Bronchial epithelial cell (primary cell): ENCODE measurements at places on chromosomes 11 and 22.

DNA sequence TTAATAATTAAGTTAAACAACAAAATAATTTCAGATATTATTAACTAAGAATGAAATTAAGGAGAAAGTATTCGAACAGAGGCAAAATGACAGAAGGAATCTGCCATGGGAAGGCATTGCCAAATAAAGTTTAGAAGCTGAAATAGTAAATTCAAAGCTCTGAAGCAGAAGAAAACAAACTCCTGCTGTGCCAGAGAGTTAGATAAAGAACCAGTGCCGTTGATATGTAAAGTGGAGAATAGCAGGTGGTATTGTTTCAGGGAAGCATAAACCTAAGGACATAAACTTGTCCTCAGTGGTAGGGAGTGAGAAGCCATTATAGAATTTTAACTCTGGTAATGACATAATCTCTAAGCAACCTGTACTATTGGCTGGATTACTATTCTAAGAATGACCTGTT, 2.7 kb upstream of the HBG2 start:
- no peak for DNase-seq

DNA sequence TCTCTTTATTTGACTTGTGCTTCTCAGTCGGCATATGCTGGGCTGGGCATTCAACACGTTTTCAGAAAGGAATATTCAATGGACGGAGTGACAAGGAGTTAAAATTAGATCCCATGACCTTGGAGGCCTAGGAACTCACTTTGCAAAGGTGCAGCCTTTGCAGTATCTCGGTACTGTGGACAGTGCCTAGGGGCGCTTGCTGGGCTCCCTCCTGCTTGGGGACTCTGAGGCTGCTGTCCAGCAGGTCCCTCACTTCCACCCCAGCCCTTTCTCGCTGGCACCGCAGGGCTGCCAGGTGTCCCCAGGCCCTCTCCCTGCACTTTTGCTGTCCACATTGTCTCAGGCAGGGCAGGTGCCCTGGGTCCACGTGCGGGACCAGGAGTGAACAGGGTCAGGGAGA, 255.5 kb upstream of the B3GAT1 start:
- DNase-seq: no peak

GRCh38 chr11:111793863-111794262, 27.7 kb upstream of the PPP2R1B start:
- peak; percentile 71 for DNase-seq

- no peak for DNase-seq
Observed at GRCh38 chr11:17388609-17389210, at the start of gene KCNJ11. KCNJ11 (minus strand) TSS chr11:17388659; CDS start chr11:17388091, 568 bp downstream.

- peak; percentile 73 for DNase-seq
Observed at GRCh38 chr11:33802194-33802950, 28.1 kb upstream of the FBXO3 start.

- DNase-seq: peak; percentile 10
Observed at GRCh38 chr11:36041988-36042611, 98.2 kb downstream of the LDLRAD3 start.

GRCh38 chr11:64762277-64762673, 2.5 kb upstream of the PYGM start:
- peak; percentile 61 for DNase-seq

GRCh38 chr11:117511483-117511930, 183.9 kb downstream of the CEP164 start:
- no peak for DNase-seq

DNA sequence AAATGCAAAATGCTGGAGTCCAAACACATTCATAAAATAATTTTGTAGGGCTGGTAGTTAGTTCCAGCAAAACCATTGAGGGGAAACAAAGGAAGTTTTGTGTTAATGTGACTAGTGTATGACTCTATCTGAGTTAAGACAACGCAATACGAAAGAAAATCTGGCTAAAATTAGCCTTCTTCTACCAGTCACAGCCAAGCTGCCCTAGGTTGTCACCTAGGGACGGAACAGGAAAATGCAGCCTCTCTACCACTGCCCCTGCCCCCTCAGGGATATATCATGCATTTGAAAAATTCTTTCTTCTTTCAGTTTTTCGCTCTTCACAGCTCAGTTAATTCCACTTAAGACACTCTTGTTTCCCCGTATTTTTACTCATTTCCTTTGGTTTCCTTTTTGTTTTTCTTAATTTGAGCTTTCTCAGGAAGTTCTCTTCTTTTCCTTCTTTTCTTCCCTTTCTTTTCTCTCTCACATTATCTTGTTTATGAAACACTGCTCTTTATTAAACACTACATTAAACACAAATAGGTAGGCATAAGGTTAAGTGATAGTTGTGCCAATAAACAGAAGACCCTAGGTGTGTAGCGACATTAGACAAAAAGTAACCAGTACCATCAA, 30.6 kb downstream of the KIRREL3 start:
- peak; percentile 14 for DNase-seq

- DNase-seq: no peak
Observed at GRCh38 chr11:130388607-130389205, 39.7 kb downstream of the ADAMTS8 start.

DNA sequence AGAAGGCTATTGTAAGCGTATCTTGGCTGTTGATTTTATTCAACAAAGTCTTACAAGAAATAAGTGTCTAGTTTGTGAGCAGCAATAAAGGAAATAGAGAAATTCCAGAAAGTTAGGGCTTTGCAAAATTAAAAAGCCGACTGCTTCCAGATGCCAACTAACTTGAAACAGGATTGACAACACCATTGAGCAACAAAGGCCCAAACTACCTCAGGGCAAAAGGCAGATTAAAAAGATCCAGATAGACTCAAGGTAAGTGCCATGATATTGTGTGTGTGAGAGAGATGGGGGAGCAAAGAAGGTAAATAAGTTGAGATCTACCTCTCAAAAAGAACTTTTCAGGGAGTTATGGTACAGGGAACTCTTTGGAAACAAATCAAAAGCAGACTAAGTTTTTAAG, 49.1 kb downstream of the PARVG start:
- no peak for DNase-seq

DNA sequence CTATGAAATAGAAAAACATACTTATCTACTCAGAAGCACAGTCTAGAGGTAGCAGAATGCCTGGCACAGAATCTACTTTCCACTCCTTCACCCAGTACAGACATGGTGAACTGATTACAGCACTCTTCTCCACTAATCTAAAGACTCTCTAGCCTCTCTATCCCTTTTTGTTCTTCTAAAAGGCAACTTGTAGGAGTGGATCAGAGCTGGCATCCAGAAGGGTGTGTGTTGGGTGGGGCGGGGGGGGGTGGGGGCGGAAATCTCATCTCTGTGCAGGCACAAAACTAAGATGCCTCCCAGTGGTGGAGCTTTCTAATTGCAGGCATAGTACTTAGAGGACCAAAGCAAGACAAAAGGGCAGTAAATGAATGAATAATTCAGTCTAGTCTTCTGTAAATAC, 11.5 kb upstream of the EMID1 start:
- DNase-seq: no peak

DNA sequence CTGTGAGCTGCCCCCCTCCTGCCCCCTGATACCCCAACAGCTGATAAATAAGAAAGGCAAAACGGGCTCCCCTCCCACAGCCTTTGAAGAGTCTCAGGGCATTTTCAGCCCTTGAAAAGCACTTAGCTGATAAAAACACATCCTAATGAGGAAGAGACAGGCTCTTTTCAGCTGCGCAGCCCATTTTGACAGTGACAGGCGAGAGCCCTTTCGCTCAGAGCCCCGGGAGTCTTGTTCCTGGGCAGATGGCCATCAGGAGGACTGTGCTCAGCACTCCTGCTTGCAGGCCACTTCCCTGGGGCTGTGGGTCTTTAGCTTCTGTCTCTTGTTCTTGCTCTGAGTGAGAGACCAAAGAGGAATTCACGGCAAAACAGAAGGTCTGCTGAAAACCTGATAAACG, 757.2 kb downstream of the BRD1 start:
- no peak for DNase-seq

DNA sequence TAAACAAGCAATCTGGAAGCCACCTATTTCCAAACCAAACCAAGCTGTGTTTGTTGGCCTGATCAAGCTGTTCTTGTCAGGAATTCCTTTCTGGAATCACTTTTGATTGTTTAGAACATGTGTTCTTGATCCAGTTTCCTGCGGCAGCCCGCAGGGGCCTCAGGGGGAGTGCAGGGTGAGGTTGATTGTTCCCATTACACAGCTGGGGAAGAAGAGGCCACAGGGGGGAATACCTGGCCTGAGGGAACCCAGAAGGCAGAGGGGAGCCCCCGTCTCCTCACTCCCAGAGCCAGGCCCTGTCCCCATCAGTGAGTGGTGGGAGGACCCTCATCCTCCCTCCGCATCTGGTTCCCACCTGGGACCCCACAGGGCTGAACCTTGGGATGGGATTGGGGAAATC, 4.2 kb downstream of the MRGPRD start:
- DNase-seq: no peak

DNA sequence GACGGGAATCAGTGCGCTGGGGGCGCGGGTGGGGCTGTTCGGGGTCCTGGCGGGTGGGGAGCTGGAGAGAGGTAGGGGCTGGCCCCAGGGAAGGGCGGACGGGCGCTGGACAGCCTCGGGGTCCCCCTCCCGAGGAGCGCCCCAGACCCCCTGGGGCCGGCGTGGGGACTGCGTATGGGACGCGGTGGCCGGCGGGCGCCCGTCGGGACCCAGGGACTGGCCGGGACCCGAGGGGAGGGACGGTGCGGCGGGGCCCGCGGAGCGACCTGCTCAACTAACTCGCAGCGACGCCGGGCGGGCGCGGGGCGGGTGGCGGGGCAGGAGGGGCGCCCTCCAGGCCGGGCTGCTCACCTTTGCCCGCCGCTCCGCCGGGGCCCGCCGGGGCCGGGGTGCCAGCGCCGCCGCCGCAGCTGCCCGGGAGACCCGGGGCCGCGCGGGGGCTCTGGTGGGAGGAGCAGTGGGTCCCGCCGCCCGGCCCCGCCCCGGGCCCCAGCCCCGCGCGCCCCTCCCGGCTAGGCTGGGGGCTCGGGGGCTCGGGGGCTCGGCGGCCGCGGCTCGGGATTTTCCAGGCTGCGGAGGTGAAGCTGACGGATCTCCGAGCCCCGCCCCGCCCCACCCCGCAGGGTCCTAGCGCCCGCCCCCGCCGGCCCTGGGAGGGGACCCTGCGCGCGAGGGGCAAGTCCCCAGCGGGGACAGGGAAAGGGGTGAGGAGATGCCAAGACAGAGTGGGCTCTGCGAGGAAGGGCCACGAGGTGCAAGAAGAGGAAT, 12.3 kb downstream of the STARD10 start:
- no peak for DNase-seq

- peak; percentile 61 for DNase-seq
Observed at GRCh38 chr11:131079036-131079435, 162.8 kb upstream of the SNX19 start.

DNA sequence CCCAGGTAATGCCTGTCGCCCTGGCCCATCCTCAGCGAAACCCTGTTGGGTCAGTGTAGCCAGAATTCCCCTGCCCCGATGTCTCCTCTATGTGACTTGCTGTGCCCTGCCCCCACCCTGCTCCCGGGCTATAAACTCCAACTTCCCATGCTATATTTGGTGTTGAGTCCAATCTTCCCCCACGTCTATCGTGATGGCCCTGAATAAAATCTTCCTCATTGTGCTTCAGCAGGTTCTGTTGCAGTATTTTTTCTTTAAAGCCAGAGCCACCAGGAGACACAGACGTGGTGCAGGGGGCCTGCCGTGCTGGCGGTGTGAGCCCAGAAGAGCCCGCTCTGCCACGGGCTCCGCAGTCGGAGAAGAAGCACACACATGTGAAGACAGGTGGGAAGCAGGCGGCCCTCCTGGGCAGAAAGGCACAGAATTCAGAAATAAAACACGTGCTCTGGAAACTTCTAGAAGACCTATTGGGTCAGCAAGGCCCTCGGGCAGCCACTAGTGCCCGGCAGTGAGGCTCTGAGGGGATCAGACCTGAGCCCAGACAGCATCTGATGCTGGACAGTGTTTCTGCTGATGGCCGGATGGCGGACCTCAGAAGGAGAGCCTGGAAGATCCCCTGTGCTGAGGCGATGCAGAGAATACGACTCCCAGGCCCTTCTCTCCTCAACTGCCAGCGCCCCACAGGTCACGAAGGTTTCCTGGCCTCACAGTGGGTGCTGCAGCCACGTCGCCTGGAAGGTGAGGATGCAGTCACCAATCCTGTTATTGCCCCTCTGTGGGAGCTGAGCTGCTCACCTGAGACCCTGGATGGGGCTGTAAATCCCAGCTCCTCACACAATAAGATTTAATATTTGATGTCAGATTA, 501.9 kb downstream of the BRD1 start:
- DNase-seq: no peak

DNA sequence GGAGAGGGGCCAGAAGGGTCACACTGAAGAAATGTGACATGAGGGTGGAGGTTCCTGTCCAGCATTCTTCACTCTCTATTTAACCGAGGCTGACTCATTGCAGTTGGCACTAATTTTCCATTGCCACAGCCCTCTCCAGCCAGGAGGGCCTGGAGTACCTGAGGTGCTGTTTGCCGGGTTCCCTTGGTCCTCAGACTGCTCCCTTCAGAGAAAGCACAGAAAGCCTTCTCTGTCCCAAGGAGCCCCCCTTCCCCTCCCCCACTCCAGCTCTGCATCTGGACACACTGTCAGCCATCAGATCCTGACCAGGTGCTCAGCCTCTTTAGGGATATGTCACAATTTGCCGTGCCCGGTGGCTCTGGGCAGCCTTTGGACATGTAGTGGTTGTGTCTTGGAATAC, 3.2 kb upstream of the C11orf91 start:
- DNase-seq: peak; percentile 75
